ENCODE measurements at places on chromosomes 1 and 21.

DNA sequence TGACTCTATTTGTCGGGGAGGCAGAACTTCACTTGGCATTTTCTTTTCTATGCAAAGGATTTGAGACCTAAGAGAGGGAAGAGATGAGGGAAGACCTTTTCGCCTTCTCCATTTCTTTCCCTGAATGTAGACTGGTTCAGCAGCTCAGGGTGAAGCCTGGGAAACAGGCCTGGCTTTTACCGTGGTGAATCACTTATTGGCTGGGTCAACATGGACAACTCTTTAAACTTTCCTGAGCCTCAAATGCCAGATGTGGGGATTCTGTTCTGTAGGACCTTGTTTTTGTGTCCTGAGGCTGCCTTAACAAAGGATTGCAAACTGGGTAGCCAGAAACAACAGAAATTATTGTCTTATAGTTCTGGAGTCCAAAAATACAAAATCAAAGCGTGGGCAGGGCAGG, 455.8 kb upstream of the VAMP3 start:
- DNase-seq = no peak

GRCh38 chr1:29639741-29640427, 403.6 kb downstream of the PTPRU start:
- DNase-seq = no peak

DNA sequence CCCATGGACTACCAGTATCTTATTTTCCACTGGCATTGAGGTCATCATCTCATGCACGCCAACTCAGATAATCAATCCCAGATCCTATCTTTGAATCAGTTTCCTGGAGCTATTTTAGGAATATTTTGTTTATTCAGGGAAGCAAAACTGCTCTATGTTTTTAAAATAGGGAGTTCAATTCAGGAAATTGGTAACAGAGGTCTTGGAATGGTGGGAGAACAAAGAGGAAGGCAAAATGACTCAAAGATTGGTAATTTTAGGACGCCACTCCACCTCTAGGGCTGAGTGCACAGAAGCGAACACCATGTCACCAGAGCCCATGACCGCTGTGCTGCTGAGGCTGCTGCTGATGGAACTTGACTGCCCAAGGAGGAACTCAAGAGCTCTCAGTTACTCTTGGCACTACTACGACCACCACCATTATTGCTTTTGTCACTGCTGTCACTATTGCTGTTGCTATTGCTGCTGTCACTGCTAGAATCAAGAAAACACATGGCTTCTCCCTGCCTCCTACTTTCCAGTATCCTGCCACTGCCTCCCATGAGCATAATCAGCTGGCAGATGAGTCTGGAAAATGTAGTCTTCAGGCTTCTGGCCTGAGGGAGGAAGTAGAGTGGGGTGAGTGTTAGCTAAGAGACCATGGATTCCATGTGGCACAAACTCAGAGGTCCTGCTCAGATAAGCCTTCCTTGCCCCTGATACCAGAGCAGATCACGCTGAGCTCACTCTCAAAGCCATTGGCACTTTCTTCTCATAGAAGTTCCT, 71.6 kb upstream of the CNIH3 start:
- no peak for DNase-seq

- no peak for DNase-seq
Measured at GRCh38 chr1:162458236-162458635, 39.4 kb upstream of the UHMK1 start.

GRCh38 chr1:244450597-244451538, 841 bp downstream of the ADSS2 start:
- peak; percentile 29 for DNase-seq

- no peak for DNase-seq
Measured at GRCh38 chr1:211328084-211328694, 1.6 kb downstream of the TRAF5 start.

DNA sequence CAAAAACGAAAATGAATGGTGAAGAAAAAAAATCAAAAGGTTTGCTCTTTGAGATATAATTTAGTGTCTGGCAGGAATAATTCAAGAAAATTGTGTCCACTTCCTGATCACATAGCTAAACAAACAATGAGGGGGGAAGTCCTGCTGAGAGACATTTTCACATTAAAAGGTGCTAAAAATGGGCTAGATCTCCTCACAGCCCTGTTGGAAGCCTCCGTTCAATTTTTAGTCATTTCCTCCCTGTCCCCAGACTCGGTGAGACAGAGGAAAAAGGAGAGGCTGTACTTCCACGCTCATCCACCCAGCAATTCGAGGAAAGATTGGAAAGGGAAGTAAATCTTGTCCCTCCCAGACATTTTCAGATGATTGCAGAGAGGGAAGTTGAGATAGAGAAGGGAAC, 103.7 kb downstream of the BARHL2 start:
- no peak for DNase-seq

GRCh38 chr1:27418326-27419185, 26.1 kb downstream of the GPR3 start:
- DNase-seq = no peak

- no peak for DNase-seq
Measured at GRCh38 chr1:103283841-103284669, 175.7 kb upstream of the COL11A1 start.

GRCh38 chr21:45167796-45168222, 93.4 kb downstream of the ADARB1 start:
- no peak for DNase-seq

GRCh38 chr21:36698981-36699545, at the start of gene SIM2:
TSS of gene SIM2 (plus strand) at chr21:36699115. CDS start at chr21:36699747, 632 bp downstream.
- DNase-seq = no peak
